ENCODE measurements at places on chromosomes 5 and 9.

- DNase-seq = no peak
These were observed 6.0 kb downstream of the CDC26 start for GRCh38 chr9:113269355-113269754.

GRCh38 chr5:133205649-133206048 lies 153.8 kb downstream of the HSPA4 start:
- DNase-seq = no peak

DNA sequence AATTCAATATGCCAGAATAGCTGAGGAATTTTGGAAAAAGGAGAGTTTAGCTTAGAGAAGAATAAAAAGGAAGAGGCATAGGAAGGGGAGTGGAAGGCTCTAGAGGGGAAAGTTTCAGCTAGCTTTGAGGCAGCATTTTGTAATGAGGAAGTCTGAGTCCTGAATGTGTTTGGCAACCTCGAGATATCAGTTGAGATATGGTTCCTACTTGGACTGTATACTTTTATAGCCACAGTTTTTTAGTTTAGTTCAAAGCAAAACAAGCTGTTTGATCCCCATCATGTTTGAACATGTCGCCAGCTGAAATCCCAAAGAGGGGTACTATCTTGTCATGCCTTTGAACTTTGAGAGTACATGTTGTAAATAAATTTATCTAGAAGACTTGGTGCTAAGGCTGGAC lies 559.0 kb upstream of the FTMT start:
- DNase-seq = no peak

DNA sequence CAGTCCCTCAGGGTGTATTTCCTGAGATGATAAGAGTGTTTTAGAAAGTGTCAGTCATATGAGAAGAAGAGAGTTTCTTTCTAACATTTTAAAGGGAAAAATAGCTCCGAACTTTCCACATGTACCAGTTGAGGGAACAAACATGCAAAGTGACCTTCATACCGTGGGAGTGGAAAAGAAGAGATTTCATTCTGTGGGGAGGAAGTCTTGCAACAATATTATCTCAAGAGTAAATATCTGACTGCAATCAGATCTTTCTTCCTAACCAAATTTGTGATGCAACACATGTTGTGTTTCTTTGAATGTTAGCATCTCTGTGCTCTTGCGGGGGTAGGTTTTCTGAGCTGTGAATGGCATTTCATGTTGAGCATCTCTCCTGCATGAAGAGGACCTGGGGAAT lies 30.6 kb downstream of the ANKRD55 start:
- no peak for DNase-seq

DNA sequence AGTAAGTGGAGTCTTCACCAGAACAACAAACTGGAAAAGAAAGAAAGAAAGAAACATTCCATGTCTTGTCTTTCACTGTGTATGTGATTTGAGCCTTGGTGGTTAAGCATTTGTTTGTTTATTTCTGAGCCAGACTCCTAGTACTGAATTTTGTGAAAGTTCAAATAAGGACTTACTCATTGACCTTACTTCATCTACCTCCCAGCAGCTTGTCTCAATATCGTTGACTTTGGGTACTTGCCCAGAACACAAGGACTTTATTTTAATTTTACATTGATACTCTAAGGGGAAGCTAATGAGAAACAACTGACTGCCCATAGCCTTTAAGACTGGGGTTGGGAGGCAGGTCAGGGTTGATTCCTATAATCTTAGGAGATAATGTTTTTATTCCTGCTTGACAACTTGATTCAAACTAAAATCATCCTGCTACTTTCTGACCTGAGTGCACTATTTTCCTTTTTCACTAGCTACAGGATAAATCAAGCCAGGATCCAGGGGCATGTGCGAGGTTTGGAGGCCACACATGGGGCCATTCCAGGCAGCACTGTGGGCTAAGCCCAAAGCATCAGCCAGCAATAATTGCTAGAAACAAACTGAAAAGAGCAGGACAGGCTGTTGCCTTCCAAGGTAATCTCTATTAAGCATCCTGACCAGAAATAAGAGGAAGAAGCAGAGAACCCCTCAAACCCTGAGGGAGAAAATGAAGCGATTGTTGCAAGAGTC lies 138.9 kb upstream of the RUSC2 start:
- peak; percentile 96 for DNase-seq

DNA sequence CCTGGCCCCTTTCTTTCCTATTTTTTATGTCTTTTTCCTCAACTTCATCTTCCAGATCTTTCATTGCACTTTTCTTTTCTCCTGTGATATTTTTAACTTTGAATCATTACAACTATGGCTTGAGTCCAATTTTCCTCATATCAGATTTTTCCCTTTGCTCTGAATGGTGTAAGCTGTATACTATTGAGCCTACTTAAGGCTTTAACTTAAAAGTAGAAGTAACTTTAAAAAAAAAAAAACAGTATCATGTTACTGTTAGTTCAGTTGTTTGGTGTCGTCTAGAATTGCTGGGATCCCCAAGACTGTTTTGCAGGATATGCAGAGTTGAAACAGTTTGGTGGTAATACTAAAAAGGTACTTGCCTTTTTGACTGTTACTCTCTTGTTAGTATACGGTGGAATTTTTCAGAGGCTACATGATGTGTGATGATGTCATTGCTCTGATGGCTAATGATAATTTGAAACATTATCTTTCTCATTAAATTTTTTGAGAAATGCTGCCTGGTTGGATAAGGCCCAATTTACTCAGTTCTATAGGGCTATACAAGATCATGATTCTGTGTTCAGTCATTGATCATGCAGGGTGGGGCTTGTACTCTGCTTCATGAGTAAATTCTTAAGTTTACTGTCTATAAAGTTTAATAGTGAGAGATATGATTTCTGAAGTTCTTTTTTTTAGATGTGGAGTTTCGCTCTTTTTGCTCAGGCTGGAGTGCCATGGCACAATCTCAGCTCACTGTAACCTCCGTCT lies 8.8 kb downstream of the NAA35 start:
- DNase-seq = peak; percentile 12

GRCh38 chr5:172093965-172094364 lies 87.5 kb upstream of the FBXW11 start:
- no peak for DNase-seq

DNA sequence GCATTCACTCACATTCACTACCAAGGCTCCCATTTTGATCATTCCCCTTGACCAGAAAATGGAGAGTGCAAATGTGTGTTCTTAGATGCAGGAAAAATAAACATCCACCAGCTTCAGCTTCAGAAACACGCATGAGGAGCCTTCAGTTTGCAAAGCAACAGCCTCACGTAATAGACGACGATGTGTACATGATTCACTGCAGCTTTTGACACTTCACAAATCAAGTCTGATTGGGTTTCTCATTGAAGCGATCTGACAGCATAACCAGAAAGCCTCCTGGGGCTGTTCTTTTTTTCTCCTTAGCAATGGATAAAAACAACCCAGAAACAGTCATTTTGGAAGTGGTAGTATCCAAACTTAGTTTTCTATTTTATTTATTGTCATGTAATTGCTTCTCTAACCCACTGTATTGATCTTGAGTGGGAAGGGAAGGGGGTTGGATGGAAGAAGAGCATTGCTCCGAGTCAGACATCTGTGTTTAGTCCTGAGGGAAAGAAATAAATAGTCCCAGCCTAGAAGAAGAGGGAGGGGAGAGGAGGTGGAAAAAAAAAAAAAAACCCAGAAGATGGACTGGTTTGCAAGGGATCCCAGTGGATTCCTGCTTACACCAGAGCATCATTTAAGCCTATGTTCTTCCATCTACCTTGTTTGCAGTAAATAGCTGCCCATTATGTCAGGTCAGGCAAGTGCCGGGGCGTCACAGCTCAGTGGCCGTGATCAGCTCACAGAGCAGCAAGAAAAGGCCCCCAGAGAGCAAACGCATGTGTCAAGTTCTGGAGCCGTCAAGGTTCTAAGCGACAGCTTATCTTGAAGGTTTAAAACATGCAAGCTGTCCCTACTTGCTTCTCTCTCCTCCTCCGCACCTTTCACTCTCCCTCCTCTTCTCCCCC lies 190.2 kb upstream of the SNX2 start:
- peak; percentile 62 for DNase-seq

GRCh38 chr9:128056086-128056485 lies 11.0 kb downstream of the NAIF1 start:
- DNase-seq = no peak

DNA sequence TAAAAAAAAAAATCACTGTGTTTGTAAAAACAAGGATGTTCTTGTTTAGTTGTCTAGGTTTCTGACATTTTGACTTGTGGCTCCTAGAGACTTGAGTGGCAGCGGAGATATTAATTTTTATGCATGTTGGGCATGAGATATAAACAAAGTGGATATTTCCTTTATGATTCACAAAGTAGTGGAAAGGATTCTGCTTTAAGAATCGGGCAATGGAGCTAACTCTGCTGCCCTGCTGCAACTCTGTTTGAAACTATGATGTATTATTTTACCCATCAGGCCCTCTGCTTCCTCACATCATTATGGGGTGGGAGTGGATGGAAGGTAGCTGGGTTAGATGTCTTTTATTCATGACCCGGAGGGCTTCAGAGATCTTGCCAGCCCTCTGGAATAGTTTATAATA lies 94.1 kb upstream of the CD180 start:
- no peak for DNase-seq

GRCh38 chr9:135129137-135129695 lies 41.7 kb downstream of the OLFM1 start:
- DNase-seq = no peak

GRCh38 chr9:125601961-125602360 lies 105.0 kb downstream of the MAPKAP1 start:
- DNase-seq = no peak

DNA sequence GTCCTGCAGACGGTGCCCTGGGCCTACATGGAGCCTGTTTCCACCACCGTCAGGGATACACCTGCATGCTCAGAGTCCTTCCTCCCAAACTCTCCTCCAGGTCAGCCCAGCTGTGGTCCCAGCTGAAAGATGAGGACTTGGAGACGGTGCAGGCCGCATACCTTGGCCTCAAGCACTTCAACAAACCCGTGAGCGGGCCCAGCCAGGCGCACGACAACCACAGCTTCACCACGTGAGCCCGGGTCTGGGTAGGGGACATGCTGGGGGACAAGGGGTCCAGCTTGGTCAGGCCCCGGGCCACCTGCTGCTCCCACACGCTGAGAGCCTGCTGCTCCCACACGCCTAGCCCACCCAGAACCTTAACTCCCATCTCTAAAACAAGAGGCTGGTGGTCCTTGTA lies 16.6 kb upstream of the CARD19 start:
- DNase-seq = no peak

GRCh38 chr5:135269931-135270421 lies 129.1 kb downstream of the MACROH2A1 start:
- DNase-seq = peak; percentile 69

DNA sequence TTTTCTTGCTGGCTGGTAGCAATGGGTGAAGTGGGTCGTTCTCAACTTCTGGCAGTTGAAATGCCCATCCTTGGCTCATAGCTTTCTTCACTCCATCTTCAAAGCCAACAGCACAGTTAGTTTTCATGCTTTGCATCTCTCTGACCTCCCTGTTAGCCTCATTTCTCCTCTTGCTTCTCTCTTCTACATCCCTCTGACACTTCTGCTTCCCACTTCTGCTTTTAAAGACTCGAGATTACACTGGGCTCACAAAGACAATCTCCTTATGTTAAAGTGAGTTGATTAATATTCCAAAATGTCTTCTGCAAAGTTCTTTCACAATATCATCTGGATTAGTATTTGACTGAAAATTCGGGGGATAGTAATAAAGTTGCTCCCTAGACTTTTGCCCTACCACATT lies 684.8 kb upstream of the CCNG1 start:
- no peak for DNase-seq

DNA sequence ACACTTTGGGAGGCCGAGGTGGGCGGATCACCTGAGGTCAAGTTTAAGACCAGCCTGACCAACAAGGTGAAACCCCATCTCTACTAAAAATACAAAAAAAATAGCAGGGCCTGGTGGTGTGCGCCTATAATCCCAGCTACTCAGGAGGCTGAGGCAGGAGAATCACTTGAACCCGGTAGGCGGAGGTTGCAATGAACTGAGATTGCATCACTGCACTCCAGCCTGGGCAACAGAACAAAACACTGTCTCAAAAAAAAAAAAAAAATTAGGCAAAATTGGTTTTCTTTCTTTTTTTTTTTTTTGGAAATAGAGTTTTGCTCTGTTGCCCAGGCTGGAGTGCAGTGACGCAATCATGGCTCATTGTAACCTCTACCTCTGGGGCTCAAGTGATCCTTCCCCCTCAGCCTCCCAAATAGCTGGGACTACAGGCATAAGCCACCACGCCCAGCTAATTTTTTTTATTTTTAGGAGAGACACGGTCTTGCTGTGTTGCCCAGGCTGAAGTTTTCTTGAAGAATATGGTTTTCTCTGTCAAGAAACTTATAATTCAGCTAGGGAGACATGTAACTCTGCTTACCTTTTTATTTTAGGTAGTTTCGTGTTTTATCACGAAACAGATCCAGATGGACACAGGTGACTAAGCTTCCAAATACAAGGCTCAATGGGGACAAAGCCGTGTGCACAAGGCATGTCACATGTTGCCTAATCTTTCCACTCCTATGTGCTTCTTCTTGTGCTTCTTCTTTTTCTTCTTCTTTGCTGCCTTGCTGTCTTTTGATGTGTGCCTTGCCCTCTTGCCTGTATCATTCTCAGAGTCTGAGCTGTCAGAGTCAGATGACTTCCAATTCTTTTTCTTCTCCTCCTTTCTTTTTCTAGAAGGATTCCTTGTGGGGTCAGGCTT lies 14.3 kb downstream of the TTC1 start:
- no peak for DNase-seq

DNA sequence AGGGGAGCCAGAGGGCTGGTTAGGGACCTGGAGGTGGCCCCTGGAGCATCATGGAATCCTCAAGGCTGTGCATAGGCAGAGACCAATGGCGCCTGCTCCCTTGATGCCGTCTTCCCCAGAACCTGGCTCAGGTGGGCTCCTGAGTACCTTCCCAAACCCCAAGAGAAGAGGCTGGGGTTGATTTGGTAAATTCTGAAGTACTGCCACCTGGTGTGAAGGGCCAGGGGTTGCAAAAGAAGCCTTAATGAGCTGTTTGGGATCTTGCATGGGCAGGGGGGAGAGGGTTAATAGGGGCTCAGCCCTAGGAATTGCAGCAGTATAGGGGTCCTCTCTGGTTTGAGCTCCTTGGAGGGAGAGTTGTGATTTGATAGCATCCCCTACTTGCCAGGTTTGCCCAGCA lies 52.1 kb downstream of the CYSTM1 start:
- no peak for DNase-seq

DNA sequence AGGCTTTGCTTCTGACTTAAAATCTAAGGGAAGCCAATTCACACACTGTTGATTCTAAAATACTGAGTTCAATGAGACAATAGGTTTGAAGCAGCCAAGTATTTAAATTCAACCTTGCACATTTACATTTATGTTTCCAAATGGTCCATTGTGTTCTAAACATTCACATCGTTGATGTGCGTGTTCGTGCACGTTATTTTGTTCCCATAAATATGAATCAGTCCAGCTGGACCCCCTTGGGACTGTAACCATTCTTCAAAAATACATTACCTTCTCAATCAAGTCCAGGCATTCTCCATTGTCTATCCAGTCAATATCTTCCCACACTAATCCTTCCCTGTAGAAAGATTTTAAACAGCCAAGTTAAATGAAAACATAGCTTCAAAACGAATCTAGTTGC lies 146.4 kb upstream of the RETREG1 start:
- DNase-seq = no peak
